NCI-H1694 treated with DMSO at 0.1 percent for 48 hours (cell line): ENCODE measurements at places on chromosomes 2 and 18.
A peak's percentile ranks its signal among the peaks of the same experiment; 100 is the strongest.

DNA sequence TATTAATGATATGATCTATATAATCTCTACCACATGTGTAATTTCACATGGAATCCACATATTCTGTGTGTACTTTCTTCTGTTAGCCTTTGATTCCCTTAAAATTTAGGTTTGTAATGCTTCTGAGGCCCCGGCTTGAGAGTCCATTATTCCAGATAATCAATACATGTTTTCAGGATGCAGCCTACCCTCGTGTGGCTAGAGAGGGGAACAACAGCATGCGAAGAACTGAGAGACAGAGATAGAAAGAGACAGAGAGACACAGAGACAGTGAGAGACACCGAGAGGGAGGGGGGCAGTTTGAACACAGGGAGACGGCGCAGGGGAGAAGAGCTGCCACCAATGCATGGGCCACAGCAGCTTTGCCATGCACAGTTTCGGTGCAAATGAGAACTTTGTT, 185.4 kb downstream of the SNTG2 start:
- no peak for DNase-seq

- DNase-seq, result no peak
These were observed 149.8 kb downstream of the COPS8 start for GRCh38 chr2:237235383-237236095.

DNA sequence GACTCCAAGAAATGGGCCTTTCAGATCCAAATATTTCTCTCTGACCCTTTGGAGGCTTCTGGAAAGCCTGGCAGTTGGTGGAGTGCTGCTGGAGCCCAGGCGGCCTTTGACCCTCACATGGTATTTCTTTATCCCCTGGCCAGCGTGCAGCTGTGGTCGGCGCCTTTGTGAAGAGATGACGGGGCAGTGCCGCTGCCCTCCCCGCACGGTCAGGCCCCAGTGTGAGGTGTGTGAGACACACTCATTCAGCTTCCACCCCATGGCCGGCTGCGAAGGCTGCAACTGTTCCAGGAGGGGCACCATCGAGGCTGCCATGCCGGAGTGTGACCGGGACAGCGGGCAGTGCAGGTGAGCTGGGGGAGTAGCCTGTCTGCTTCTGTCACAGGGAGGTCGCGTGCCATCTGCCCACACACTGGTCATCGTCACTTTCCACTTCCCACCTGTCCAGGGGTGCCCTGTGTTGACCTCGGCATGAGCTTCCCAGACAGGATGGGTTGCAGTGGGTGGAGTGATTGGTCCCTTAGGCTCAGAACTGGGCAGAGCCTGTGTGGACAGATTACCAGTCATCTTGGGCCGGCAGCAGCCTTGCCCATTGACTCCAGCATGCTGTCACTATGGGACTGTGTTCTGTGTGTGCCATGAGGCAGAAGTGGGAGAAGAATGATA, 158.2 kb downstream of the LAMA3 start:
- DNase-seq, result no peak

- DNase-seq, result no peak
These were observed 32.7 kb downstream of the VSNL1 start for GRCh38 chr2:17573085-17573803.

DNA sequence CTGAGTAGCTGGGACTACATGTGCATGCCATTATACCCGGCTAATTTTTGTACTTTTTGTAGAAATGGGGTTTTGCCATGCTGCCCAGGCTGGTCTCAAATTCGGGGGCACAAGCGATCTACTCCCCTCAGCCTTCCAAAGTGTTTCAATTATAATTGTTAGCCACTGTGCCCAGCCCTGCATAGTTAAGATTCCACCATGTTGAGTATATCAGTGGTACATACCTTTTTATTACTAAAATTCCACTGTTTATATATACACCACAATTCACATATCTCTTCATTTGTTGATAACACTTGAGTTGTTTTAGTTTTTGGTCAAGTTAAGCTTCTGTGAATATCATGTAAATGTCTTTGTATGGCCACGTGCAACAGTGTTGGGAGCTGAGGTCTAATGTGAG, 12.8 kb upstream of the FMNL2 start:
- DNase-seq, result no peak

GRCh38 chr2:160703648-160704585, 210.3 kb upstream of the RBMS1 start:
- peak; percentile 0 for DNase-seq

- peak; percentile 10 for DNase-seq
These were observed 4.6 kb upstream of the ST8SIA3 start for GRCh38 chr18:57347784-57348183.
